GM23338 (cell line): ENCODE measurements at places on chromosomes 11 and 22.

- no peaks in the 10 kb centered on the region for H3K4me1 ChIP-seq
- no peaks in the 10 kb centered on the region for H3K36me3 ChIP-seq
- no peak overlapping the region for H3K4me3 ChIP-seq
- no peak overlapping the region for H3K27ac ChIP-seq
- no peak for DNase-seq
Observed at GRCh38 chr11:10979529-10979928, 121.7 kb upstream of the ZBED5 start.

DNA sequence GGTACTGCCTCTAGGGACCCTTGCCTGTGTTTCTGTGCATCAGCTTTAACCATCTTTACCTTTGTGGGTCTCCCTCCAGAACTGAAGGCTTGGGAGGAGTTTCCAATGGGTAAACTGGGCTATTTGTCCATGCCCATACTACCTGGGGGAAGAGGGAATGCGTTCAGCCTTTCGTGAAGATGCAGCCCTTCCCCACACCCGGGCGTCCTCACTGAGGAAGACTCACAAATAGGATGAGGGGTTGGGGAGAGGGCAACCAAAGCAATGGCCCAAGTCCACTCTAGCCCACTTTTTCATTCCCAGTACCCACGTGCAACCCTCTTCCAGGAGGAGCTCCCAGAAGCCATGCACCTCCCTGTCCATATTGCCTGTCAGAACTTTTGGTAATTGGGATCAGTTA, 61.8 kb upstream of the ADA2 start:
- no peaks in the 10 kb centered on the region for H3K4me1 ChIP-seq
- no peak for DNase-seq
- no peak overlapping the region for H3K4me3 ChIP-seq

GRCh38 chr22:37088108-37088605, 21.4 kb downstream of the TMPRSS6 start:
- no peaks in the 10 kb centered on the region for H3K36me3 ChIP-seq
- no peak overlapping the region for H3K27ac ChIP-seq
- no peak overlapping the region for H3K4me3 ChIP-seq
- no peaks in the 10 kb centered on the region; the same call in 1 of the 2 replicates for H3K4me1 ChIP-seq
- H3K27me3 ChIP-seq, result no peaks in the 10 kb centered on the region

DNA sequence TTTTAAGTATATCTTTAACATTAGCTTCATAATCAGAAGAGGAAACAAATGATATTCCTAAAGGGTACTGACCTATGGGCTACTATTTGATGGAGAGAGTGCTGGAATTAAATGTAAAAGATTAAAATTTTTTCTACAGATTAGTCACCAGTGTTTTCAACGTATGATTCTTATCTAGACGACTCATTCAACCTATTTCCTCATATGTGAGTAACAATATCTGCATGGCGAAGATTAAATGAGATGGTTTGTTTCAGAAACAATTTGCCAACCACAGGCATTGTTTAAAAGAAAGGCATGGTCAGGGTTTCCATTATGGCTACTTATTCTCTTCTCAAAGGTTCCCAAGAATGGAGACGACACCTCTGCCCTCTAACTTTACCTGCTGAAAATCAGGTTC, 20.4 kb downstream of the OR56B4 start:
- H3K27ac ChIP-seq, result no peak overlapping the region
- no peak for DNase-seq
- H3K4me3 ChIP-seq, result no peak overlapping the region
- H3K27me3 ChIP-seq, result no peaks in the 10 kb centered on the region
- H3K4me1 ChIP-seq, result no peaks in the 10 kb centered on the region
- H3K36me3 ChIP-seq, result no peaks in the 10 kb centered on the region

GRCh38 chr22:26124991-26125725, 44.1 kb upstream of the SEZ6L start:
- H3K4me1 ChIP-seq, result no peaks in the 10 kb centered on the region
- DNase-seq, result no peak
- no peaks in the 10 kb centered on the region; the same call in 1 of the 2 replicates for H3K36me3 ChIP-seq
- H3K27ac ChIP-seq, result no peak overlapping the region
- H3K4me3 ChIP-seq, result no peak overlapping the region

DNA sequence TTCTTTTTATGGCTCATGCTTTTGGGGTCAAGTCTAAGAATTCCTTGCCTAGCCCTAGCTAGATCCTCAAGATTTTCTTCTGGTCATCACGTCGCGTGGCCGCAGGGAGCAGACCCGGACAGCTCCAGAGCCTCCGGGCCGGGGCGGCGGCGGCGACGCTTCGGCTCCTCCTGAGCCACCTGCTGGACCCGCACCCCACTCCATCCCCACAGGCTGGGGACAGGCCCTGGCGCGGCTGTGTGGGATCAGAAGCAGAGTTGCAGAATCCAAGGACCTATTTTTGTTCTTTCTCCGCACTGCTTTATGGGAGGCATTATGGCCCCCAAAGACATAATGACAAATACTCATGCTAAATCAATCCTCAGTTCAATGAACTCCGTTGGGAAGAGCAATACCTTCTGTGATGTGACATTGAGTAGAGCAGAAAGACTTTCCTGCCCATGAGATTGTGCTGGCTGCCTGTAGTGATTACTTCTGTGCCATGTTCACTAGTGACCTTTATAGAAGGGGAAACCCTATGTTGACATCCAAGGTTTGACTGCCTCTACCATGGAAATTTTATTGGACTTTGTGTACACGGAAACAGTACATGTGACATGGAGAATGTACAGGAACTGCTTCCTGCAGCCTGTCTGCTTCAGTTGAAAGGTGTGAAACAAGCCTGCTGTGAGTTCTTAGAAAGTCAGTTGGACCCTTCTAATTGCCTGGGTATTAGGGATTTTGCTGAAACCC, 12.4 kb upstream of the SCARF2 start:
- no peaks in the 10 kb centered on the region for H3K36me3 ChIP-seq
- H3K4me3 ChIP-seq, result no peak overlapping the region
- no peaks in the 10 kb centered on the region for H3K4me1 ChIP-seq

DNA sequence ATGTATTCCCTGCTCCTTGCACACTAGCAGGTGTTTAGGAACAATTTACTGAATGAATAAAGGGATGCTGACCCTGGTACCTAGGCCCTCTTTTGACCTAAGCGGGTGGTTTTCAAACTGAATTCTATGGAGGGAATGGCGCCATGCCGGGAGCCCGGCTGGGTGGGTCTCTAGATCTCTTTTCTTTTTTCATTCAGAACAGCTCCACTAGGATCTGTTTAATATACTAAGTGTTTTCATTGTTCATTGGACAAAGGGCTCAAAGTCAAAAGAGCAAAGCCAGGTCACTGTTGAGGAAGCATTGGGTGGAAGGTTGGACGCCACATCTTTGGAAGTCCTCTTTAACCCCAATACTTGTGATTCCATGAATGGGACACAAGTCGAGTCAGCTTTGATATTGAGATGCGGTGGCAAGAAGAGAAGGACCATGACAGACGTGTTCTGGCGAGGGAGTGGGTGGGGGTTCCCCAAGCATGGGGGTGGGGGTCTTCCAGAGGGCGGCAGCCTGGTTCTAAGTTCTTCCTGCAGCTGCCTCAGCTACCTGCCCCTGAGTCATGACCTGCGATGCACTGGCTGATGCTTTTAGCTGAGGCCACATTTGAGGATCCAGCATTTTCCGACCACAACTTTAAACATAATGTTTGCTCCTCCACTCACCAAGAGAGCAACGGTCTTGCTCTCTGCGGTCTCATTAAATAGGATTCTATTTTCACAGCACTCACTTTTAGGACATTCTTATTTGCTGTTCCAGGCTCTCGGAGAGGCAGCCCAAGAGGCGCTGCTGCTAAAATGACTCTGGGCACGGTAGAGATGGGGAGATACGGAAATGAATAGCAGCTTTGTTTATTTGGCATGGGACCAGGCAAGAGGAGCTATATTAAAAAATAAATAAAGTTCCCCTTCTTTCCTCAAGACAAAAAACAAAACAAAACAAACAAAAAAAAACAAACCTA, 100.6 kb downstream of the FBXO7 start:
- H3K4me1 ChIP-seq, result 0 out of 2 replicates have a peak, but pooled peaks cover 3% of the 10 kb centered on the region
- no peak overlapping the region for H3K4me3 ChIP-seq
- H3K36me3 ChIP-seq, result no peaks in the 10 kb centered on the region
- H3K27me3 ChIP-seq, result no peaks in the 10 kb centered on the region

- H3K27me3 ChIP-seq, result no peaks in the 10 kb centered on the region
- H3K36me3 ChIP-seq, result no peaks in the 10 kb centered on the region
Observed at GRCh38 chr11:74647404-74647803, 55.0 kb downstream of the POLD3 start.

GRCh38 chr11:132743601-132744000, 788.7 kb downstream of the OPCML start:
- no peak overlapping the region for H3K27ac ChIP-seq
- no peaks in the 10 kb centered on the region for H3K4me1 ChIP-seq
- DNase-seq, result no peak

DNA sequence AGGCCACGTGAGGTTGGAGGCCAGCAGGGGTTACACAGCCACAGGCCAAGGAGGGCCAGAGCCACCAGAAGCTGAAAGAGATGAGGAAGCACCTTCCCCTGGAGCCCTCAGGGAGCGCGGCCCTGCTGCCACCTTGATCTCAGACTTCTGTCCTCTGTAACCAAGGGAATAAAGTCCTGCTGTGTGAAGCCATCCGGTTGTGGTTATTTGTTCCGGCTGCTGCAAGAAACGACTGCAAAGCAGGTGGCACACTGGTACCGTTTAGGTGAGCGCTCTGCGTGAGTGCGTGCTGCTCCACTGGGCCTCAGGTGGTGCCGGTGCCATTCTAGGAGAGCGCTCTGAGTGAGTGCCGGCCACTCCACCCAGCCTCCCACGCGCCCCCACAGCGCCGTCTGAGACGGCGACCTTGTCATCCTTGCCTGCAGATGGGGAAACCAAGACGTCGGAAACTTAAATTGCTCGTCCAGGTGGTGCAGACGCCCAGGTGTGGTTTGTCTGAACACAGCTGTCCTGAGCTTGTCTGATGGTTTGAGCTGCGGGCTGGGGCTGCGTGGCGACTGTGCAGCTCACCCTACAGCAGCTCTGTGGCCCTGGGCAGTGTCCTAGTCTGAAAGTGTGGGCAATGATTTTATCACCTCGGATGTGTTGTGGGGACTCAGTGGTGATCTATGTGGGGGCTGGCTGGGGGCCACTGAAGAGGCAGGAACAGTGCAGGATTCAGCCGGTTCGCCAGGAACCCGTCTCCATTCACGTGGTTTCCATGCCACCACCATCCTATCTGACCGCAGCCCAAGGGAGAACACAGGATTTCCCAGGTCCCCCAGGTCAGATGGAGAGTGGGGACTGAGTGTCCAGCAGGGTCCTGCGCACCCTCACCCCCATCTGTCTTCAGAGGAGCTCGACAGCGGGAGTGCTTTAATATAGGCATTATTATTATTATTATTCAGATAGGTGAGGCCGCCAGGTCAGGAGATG, 4.6 kb upstream of the MRGPRG start:
- DNase-seq, result no peak
- peaks cover 9% of the 10 kb centered on the region; the same call in 1 of the 2 replicates for H3K4me1 ChIP-seq
- no peak overlapping the region for H3K27ac ChIP-seq
- H3K36me3 ChIP-seq, result no peaks in the 10 kb centered on the region
- no peaks in the 10 kb centered on the region for H3K27me3 ChIP-seq

- DNase-seq, result peak; percentile 24
- peak overlapping the region; percentile 64 for H3K4me3 ChIP-seq
- H3K27me3 ChIP-seq, result peaks cover 100% of the 10 kb centered on the region
Observed at GRCh38 chr11:16613262-16613511, 125.3 kb upstream of the C11orf58 start.

DNA sequence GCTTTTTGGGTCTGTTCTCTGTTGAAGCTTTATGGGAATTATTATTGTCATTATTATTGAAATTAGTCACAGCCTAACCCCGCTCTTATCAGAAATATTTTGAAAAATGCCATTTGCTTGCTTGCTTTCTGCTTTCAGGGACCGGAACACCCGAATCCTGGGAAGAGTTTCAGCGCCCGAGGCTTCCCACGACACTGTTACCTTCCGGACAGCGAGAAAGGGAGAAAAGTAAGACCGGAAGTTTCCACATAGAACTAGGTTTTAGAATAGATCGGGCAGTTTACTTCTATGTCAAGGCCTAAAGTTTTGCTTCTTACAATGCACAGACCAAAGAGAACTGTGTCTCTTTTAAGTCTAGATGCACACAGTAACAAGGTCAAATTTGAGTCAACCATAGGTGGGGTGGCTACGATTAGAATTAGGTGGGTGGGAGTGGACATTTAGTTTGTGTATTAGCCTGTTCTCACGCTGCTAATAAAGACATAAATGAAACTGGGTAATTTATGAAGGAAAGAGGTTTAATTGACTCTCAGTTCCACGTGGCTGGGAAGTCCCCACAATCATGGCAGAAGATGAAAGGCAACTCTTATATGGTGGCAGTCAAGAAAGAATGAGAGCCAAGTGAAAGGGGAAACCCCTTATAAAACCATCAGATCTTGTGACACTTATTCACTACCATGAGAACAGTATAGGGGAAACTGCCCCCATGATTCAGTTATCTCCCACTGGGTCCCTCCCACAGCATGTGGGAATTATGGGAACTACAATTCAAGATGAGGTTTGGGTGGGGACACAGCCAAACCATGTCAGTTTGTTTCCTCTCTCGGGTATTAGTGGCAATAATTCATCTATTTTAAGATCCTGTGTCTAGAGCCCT, 12.9 kb downstream of the MPEG1 start:
- no peaks in the 10 kb centered on the region for H3K27me3 ChIP-seq
- no peak overlapping the region for H3K4me3 ChIP-seq
- no peak overlapping the region for H3K27ac ChIP-seq
- peaks cover 22% of the 10 kb centered on the region for H3K36me3 ChIP-seq
- no peak for DNase-seq

DNA sequence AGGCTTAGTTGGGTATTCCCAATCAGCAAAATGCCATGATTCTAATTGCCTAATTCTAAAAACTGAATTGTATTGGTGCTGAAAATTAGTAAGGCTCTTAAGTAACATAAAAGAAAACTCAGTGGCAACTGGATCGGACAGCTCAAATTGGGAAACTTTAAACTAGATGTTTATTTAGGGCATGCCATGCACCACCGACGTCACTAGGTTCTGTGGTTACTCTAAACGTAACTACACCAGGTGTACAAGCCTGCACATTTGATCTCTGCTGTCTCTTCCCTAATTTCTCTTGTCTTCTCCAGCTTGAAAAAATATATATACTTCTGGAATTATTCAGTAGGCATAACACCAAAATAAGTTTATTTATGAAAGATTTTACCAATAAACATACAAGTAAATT, 378.2 kb downstream of the DCDC1 start:
- H3K36me3 ChIP-seq, result no peaks in the 10 kb centered on the region
- H3K4me3 ChIP-seq, result no peak overlapping the region
- H3K27ac ChIP-seq, result no peak overlapping the region
- H3K27me3 ChIP-seq, result no peaks in the 10 kb centered on the region

DNA sequence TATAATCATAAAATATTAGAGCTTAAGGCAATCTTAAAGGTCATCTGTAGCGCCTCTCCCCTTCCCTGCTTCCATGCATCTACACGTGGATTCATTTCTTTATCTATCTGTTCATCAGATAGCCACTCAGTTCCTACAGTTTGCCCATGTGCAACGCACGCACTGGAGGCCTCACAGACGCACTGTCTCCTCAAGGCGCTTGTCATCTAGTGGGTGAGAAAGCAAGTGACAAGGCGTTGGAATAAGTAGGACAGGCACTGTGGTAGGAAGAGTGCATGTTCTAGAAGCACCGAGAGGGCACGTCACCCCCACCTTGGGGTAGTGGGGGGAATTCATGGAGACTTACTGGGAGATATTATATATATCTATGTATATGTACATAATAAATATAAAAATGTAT, 20.8 kb upstream of the JAM3 start:
- H3K27me3 ChIP-seq, result no peaks in the 10 kb centered on the region
- DNase-seq, result no peak
- H3K4me3 ChIP-seq, result no peak overlapping the region
- H3K4me1 ChIP-seq, result peaks cover 8% of the 10 kb centered on the region; the same call in 1 of the 2 replicates
- no peak overlapping the region for H3K27ac ChIP-seq

- peaks cover 33% of the 10 kb centered on the region for H3K27me3 ChIP-seq
- no peaks in the 10 kb centered on the region for H3K36me3 ChIP-seq
- no peak overlapping the region for H3K4me3 ChIP-seq
- DNase-seq, result no peak
- H3K27ac ChIP-seq, result no peak overlapping the region
Observed at GRCh38 chr11:110089617-110090282, 3.4 kb upstream of the ZC3H12C start.
